CD4-positive, alpha-beta T cell treated with Interleukin-4 for 4 hours (primary cell): ENCODE measurements at places on chromosomes 5 and 9.

- DNase-seq = no peak
Measured at GRCh38 chr5:120507800-120508463, 43.8 kb downstream of the PRR16 start.

- no peak for DNase-seq
Measured at GRCh38 chr5:69497006-69497520, 4.5 kb downstream of the OCLN start.

DNA sequence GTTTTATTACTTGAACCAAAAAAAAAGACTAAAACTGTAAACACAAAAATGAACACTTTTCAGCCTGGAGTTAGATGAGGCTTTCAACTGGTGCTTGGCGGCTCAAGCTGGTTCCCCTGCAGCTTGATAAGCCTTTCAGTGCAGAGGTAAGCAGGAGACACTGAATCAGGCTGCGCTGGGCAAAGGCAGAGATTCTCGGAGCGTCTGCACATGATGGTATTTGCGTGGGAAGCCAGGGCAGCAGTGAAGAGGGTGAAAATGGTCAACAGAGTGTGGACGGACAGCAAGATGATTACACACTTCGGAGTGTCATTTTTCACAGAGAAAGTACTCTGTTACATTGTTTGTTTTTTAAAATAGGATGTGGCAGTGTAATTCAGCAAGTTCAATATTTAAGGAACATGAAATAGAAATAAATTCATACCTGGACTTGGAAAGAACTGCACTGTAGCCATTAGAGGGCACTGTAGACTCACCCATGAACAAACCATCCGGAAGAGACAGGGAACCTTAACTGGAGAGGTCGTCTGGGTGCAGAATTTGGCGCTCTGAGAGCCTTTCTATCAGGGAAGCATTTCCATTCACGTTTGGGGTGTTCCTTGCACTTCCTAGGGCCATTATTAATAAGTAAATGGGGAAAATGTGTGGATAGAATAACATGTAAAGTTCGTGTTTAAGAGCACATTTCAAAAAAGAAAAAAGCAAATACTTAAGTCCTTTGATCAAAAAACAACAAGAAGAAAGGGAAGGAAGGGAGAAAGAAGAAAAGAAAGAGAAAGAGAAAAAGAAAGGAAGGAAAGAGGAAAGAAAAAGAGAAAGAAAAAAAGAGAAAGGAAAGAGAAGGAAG lies 69.8 kb downstream of the ICE1 start:
- peak; percentile 64 for DNase-seq

- DNase-seq = no peak
Measured at GRCh38 chr5:176781054-176781375, 29.3 kb upstream of the UNC5A start.
